Gastrocnemius medialis (tissue), 4 donors: ENCODE measurements at places on chromosomes 7 and 10. TPM values are rescaled to one million over a fixed set of nuclear protein-coding genes. Genes with fewer than 3 reads are reported as not detected.

Gene PLAU
- total RNA-seq, result 0.83 TPM

- H3K4me1 ChIP-seq, result peaks cover 19% of the 10 kb centered on the region
- no peak for DNase-seq
- no peak overlapping the region for H3K27ac ChIP-seq
- H3K4me3 ChIP-seq, result no peak overlapping the region
These were observed 1.4 kb downstream of the CPA1 start for GRCh38 chr7:130381468-130382312.

Gene MKI67
- total RNA-seq, result 1.4 TPM

Gene LAMB1
- 56.6 TPM for total RNA-seq

GRCh38 chr10:118036281-118036875 lies 10.4 kb downstream of the RAB11FIP2 start:
- no peak for DNase-seq
- H3K27me3 ChIP-seq, result no peaks in the 10 kb centered on the region
- H3K36me3 ChIP-seq, result peaks cover 13% of the 10 kb centered on the region
- H3K4me3 ChIP-seq, result no peak overlapping the region

- H3K4me1 ChIP-seq, result peaks cover 66% of the 10 kb centered on the region
- no peak overlapping the region for H3K27ac ChIP-seq
- no peaks in the 10 kb centered on the region for H3K36me3 ChIP-seq
- H3K27me3 ChIP-seq, result no peaks in the 10 kb centered on the region
These were observed 22.3 kb downstream of the DLG5 start for GRCh38 chr10:77904100-77904840.

- no peaks in the 10 kb centered on the region for H3K36me3 ChIP-seq
- DNase-seq, result no peak
- H3K4me3 ChIP-seq, result no peak overlapping the region
- H3K27ac ChIP-seq, result no peak overlapping the region
These were observed 85.8 kb upstream of the JAZF1 start for GRCh38 chr7:28266402-28266801.

- H3K27me3 ChIP-seq, result no peaks in the 10 kb centered on the region
- no peaks in the 10 kb centered on the region for H3K4me1 ChIP-seq
- no peak overlapping the region for H3K4me3 ChIP-seq
- H3K27ac ChIP-seq, result no peak overlapping the region
- no peak for DNase-seq
These were observed 201.5 kb downstream of the TMEM178B start for GRCh38 chr7:141275350-141275749.

- no peak overlapping the region for H3K4me3 ChIP-seq
- peaks cover 8% of the 10 kb centered on the region for H3K4me1 ChIP-seq
- H3K27ac ChIP-seq, result no peak overlapping the region
- no peak for DNase-seq
- no peaks in the 10 kb centered on the region for H3K36me3 ChIP-seq
These were observed 17.5 kb upstream of the CHST15 start for GRCh38 chr10:124110882-124111281.

DNA sequence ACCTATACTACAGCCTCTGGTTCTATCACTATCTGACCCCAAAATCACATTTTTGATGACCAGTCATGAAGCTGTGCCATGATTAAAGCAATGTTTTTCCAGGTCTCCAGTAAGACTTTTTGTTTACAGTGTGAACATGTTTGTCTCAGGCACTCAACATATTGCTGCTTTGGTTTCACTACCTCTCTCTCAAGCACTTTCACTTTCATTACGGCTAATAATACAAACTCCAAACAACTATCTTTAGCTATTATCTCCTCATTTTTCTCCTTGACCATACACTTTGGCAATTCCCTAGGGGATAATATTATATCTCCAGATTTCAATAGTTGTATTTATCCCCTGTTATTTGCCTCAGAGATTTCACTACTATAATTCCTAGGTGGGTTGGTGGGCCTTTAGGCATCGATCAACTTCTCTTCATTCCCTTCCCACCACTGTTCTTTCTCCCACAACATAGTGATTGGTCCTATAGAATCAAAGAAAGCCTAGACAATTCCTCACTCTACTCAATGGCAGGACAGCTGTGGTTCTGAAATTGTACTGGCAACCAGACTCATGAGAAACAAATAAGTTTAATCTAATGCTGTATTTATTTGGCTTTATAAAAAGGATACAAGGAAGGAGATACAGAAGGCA lies 261.4 kb upstream of the ZWINT start:
- no peaks in the 10 kb centered on the region for H3K4me1 ChIP-seq
- no peaks in the 10 kb centered on the region for H3K36me3 ChIP-seq
- DNase-seq, result no peak
- no peak overlapping the region for H3K27ac ChIP-seq
- H3K4me3 ChIP-seq, result no peak overlapping the region
- H3K27me3 ChIP-seq, result no peaks in the 10 kb centered on the region

Gene EEPD1
- total RNA-seq, result 68.0 TPM

- H3K4me3 ChIP-seq, result peak overlapping the region; percentile 87
- H3K27me3 ChIP-seq, result no peaks in the 10 kb centered on the region
- H3K4me1 ChIP-seq, result peaks cover 15% of the 10 kb centered on the region
- H3K27ac ChIP-seq, result peak overlapping the region; percentile 85
- DNase-seq, result peak; percentile 37
These were observed 538 bp downstream of the TFAM start for GRCh38 chr10:58385784-58386112.

DNA sequence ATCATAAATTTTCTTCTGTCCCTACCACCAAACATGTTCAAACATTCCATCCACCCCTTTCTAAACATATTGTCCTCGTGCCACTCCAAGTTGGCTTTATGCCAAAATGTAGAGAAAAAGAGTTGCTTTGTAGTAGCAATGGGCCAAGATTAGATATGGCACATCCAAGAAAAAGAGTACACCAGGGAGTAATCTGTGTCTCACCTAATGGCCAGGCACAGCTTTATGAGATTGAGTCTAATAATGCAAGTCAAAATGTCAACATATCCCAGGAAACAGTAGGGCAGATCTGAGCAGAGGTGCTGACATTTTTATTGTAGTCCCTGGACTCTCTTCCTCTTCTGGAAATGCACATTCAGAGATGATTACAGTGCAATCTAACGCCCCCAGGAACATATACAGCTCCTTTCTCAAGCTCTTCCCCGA lies 5.7 kb upstream of the OR6V1 start:
- H3K36me3 ChIP-seq, result no peaks in the 10 kb centered on the region
- DNase-seq, result no peak
- H3K4me3 ChIP-seq, result no peak overlapping the region
- H3K4me1 ChIP-seq, result no peaks in the 10 kb centered on the region

Gene VOPP1
- total RNA-seq, result 27.0 TPM

Gene MYO3A
- total RNA-seq, result not detected

DNA sequence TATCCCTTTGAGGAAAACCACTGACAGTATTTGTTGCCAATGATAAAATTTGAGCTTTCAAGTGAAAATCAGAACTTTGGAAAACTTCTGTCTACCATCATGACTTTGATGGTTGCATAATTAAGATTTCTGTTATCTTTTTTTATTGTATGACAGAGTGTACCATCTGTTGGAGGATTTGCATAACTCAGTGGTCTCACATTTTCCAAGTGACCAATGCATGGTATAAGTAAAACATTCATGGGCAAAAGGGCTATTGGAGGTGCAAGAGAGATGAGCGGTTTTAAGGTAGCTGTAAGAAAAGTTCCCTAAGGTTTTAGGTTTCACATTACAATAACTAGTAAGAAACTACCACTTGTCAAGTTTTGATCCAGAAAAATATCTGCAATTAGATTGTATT lies 625.3 kb downstream of the PARD3 start:
- H3K27me3 ChIP-seq, result no peaks in the 10 kb centered on the region
- H3K27ac ChIP-seq, result no peak overlapping the region
- no peak overlapping the region for H3K4me3 ChIP-seq
- H3K36me3 ChIP-seq, result no peaks in the 10 kb centered on the region

DNA sequence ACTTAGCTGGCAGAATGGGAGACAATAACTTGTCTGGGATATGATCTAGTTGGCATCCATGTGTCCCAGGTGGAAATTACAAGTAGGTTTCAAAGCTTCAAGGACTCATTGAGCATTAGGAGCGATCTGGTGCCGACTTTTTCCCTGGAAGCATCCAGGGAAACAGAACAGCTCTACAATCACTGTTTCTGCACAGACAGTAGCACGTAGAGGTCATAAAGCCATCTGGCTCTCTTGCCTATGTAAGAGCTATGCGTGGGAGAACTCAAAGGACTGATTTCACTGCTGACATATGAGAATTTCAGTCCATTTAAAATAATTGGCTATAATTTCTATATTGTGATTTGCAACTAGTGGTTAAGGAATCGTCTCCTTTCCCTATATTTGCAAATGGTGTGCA lies 791.7 kb downstream of the REEP3 start:
- no peaks in the 10 kb centered on the region for H3K27me3 ChIP-seq
- H3K27ac ChIP-seq, result no peak overlapping the region
